Activated T-cell treated with anti-CD3 and anti-CD28 coated beads, Interleukin-2, amount 50 U/mL, for 72 hours (primary cell): ENCODE measurements at places on chromosomes 1 and 21. TPM values are rescaled to one million over a fixed set of nuclear protein-coding genes. Genes with fewer than 3 reads are reported as not detected.

TNFSF18 gene
- not detected for total RNA-seq

ATP6V1G3 gene
- not detected for total RNA-seq

PDC gene
- not detected for total RNA-seq

TLCD4 gene
- total RNA-seq, result 0.24 TPM

SRSF4 gene
- total RNA-seq, result 123 TPM

LCA5L gene
- 0.31 TPM for total RNA-seq
